ENCODE measurements at places on chromosomes 11 and 22.

GRCh38 chr22:30948930-30949342 is 19.6 kb downstream of the MORC2 start:
- no peak for DNase-seq

- no peak for DNase-seq
These were observed 40.1 kb downstream of the EIF4ENIF1 start for GRCh38 chr22:31449506-31449905.

- DNase-seq = peak; percentile 47
These were observed 10.1 kb downstream of the MTFP1 start for GRCh38 chr22:30435674-30436126.

DNA sequence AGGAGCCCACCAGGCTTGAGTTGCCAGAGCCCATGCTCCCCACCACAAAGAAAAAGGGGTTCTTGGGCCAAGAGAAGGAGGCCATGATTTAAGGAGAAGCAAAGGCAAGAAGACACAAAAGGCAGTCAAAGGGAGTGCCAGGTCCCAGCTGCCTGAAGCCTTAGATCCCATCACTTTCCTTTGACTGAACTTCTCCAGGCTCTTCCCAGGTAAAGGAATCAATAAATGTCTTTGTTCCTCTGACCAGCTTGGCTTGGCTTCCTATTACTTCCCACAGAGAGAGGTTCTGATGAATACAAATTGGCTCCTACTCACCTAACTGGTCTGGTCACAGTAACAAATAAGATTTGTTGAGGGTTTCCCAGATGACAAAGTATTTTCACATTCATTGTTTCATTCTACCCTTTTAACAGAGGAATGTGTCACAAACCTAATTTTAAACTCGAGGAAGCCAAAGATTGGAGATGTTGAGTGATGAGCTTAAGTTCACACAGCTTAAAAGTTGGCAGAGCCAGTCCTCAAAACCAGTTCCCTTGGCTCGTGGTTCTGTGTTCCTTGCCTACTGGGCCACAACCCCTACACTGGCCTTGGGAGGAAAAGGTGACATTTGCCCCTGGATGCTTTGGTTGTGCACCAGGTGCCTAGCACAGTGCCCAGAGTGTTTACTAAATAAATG is 96.4 kb upstream of the SESN3 start:
- DNase-seq = no peak

- DNase-seq = no peak
These were observed 737 bp downstream of the RBM4 start for GRCh38 chr11:66639066-66639813.

DNA sequence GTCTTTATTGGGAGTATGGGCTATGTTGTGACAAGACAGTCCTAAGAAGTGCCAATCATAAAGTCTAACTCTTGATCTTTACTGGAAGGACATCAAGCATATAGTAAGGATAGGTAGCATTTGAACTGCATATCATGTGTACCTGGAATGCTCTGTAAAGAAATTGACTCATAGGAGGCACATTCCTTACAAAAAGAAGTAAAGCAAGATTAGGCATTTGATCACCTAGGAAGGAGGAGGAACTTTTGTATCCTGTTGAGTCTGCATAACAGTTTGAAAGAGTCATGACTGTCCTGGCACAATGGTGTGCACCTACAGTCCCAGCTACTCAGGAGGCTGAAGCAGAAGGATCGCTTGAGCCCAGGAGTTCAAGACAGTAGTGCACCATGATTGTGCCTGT is 42.2 kb upstream of the DNAJB7 start:
- DNase-seq = no peak

DNA sequence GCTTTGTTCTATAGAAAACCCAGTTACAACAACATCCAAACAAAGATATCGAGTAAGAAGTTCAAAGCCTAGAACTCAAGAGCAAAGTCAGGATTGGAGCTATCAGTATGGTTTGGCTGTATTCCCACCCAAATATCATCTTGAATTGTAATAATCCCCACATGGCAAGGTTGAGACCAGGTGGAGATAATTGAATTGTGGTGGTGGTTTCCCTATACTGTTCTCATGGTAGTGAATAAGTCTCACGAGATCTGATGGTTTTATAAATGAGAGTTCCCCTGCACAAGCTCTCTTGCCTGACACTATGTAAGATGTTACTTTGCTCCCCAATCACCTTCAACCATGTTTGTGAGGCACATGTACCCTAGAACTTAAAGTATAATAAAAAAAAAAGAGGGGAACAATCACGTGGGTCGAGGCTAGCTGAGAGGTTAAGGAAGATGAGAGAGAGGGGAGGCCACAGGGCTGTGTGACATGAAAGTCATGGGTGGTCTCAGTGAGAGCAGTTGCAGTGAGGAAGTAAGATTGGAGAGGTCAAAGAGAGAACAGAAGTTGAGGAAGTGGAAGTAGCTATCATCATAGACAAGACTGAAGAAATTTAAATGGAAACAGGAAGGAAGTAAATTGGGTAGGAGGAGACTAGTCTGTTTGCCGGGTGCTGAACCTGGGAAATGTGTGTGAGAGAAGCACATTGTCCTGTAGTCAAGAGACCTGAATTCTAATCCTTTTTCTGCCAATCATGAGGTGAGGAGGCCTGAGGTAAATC is 80.1 kb upstream of the CD44 start:
- DNase-seq = no peak

DNA sequence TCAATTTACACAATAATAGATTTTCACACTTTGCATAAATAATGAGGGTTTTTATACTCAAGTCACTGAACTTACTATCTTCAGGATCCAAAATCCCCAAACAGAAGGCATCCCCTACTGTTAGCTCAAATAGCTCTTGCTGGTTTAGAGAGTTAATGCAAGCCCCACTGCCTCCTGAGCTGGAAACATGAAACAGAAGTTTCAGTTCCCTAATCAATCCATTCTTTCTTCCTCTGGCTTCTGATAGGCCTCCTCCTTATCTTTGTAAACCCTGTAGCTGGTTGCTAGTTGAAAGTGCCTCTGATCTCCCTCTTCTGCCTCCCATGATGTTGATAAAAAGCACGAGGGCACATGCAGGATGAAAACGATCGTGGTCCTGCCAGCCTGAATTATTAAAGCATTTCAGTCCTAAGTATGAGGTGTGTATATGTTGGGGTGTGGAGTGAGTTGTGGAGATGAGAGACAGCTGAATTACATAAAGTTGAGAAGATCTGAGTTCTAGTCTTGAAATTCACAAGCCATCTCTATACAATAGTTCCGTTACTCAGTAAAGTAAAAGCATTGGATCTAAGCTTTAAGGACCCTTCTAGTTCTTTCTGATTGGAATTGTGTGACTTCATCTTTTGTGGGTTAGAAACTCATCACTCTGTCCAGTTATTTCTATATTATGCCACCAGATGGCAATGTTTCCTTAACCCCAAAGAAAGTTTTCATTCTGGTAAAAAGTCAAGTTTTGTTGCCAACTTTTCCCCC is 35.0 kb upstream of the EHF start:
- no peak for DNase-seq

GRCh38 chr11:108639146-108639545 is 25.7 kb upstream of the DDX10 start:
- DNase-seq = no peak

DNA sequence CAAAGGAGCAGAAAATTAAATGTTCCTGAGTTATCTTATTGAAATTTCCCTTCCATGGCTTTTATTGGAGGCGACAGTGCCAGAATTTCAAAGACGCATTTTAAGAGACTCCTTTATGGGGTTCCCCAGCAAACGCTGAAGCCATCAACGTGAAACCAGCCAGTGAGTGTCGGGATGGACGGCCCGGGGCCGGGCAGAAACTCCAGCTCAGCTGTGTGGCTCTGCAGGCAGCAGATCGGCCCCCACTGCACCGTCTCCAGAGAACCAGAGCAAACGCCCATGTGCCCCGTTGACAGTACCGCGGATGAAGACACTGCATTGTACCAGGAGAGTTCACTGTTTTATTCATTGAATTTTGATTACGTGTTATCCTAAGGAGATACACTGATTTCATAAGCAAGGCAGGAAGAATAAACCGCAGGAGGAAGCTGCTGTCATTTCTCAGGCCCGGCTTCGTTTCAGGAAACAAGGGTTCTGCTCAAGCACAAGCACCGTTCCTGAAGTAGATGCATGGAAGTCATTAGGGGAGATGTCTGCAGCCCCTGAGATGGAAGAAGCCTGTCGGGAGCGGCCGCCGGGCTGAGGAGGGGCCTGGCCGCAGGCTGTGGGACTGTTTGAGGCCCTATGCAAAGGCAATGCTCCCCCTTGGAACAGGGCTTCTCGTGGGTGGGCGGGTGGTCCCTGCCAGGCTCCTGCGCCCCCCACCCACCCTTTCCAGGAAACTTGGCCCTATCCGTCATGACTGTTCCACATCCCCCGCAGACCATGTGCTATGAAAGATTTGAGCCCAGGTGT is 639.7 kb downstream of the TBC1D22A start:
- DNase-seq = no peak

GRCh38 chr11:120511116-120511819 is at the start of gene GRIK4:
TSS of gene GRIK4 (plus strand) at chr11:120511748. CDS start at chr11:120660319, 148,571 bp downstream.
- peak; percentile 75 for DNase-seq

DNA sequence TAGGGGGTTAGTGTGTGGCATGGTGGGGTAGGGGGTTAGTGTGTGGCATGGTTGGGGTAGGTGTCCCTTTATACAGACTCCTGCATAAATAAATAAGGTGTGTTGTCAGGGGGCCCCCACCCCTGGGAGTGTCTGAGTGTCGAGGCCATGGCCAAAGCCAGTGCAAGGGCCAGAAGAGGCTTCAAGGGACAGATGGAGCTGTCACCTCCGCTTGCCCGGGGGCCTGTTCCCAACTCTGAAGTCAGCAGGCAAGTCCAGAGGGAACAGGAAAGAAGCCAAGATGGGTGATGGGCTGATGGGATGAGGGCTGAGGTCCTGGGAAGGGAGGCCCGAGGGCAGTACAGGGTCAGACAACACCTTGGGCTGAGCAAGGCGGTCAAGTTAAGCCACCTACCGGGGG is 997.8 kb downstream of the BRD1 start:
- DNase-seq = no peak

- DNase-seq = no peak
These were observed 29.9 kb downstream of the MICAL2 start for GRCh38 chr11:12140186-12140793.

DNA sequence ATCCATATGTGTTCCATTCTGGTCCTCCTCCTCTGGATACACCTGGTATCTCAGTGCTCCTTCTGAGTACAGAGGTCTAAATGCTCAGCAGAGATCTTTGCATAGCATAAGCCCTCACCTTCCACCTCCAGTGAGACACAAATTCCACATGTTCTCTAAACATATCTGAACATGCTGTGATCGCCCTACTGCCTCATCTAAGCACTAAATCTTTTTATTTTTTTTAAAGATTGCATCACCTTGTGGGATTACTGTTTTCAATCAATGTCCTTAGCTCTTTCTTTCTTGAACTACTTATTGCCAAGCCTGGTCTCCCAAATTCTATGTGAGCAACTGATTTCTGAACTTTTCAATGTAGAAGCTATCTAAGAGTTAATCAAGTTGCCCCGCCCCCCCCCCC is 113.4 kb downstream of the TRPC6 start:
- DNase-seq = no peak

DNA sequence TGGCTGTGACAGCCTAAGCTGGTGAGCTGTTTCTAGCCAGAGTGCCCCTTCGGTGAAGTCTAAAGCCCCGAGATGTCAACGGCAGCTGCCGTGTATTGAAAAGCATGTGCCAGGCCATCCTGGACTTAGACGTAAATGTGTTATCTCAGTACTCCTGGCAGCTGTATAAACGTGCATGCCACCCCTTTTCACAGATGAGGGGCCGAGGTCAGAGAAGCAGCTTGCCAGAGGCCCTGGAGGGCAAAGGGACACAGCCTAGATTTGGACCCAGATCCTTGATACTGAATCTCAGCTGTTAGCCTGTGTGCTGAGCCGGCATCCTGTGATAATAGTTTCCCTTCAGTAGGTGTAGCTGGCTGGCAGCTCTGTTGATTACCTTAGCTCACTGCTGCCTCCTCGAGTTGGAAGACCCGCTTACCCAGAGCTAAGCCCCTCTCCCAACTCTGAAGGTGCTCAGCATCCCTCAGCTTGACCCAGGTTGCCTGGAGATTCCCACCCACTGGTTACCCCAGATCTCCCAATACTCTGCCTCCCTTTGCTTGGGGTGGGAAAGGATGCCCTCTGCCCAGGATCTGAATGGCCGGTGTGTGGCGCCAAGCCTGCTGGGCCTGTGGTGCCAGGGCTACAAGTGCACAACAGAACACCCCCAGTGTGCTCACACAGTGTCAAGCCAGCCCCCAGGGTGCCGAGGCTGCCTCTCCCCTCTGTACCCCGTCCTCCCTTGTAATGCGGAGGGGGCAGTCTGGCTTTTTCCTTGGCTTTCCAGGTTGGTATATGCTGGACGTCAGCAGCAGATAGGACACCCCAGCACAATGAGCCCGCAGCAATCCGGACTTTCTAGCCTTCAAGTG is 59.8 kb upstream of the WNT7B start:
- peak; percentile 31 for DNase-seq

- no peak for DNase-seq
These were observed at the start of gene GUCY1A2 for GRCh38 chr11:107018219-107018901. TSS of gene GUCY1A2 (minus strand) at chr11:107018476. CDS start at chr11:107018055, 421 bp downstream.

- no peak for DNase-seq
These were observed 20.4 kb downstream of the BIRC2 start for GRCh38 chr11:102367364-102367763.

DNA sequence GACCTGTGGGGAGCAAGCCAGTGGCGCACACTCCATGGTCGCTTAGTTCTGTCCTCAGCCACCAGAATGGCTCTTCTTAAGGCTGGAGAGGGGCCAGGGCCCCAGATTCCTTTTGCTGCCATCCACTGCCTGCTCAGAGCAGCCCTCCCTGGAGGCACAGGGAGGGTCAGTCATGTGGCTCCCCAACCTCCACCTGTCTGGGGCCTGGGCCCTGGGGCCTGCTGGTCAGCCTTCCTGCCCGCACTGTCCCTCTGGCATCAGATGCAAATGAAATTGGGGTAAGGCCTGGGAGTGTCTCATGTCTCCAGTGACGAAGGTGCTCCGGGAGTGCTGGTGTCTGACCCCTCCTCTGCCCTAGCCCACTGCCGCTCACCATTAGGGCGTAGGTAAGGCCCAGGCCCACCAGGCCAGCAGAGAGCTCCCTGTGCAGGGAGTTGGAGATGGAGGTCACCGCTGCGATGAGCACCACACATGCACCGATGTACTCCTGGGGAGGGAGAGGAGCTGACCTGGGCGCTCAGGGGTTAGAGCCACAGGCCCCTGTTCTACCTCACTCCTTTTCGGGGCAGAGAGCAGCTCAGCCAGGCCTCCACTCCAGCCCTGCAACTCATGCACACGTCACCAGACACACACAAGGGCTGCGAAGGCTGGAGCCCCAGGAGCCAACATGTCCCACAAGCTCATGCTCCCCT is 9.0 kb upstream of the KCNJ11 start:
- no peak for DNase-seq

All from stimulated activated CD4-positive, alpha-beta T cell treated with anti-CD3 and anti-CD28 coated beads, TNF-alpha, amount 100 ng/mL, for 48 hours (primary cell).